ENCODE measurements at places on chromosomes 2 and 18. TPM values are rescaled to one million over a fixed set of nuclear protein-coding genes. Genes with fewer than 3 reads are reported as not detected.
A peak's percentile ranks its signal among the peaks of the same experiment; 100 is the strongest.

Gene SPATS2L
- 88.7 TPM for total RNA-seq

DNA sequence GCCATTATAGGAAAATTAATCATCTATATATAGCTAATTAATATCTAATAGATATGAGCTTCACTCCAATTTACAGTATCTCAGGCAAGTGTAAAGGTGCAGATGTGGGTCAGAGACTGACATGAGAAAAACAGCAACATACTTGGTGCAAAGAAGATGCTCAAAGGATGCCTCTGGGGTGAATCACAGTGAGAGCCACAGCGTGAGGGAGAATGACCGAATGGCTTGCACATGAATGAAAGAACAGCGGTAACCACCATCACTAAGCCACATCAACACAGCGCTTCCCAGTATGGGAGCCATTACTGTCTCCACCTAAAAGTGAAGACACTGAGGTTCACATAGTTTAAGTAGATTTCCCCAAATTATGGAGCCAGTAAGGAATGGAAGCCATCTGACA is 423.4 kb upstream of the ID2 start:
- no peak overlapping the region for H3K27ac ChIP-seq
- no peaks in the 10 kb centered on the region for H3K36me3 ChIP-seq
- no peaks in the 10 kb centered on the region for H3K4me1 ChIP-seq
- no peaks in the 10 kb centered on the region for H3K27me3 ChIP-seq
- DNase-seq, result no peak

Gene HOXD3
- 2.2 TPM for total RNA-seq

Gene GKN2
- not detected for total RNA-seq

DNA sequence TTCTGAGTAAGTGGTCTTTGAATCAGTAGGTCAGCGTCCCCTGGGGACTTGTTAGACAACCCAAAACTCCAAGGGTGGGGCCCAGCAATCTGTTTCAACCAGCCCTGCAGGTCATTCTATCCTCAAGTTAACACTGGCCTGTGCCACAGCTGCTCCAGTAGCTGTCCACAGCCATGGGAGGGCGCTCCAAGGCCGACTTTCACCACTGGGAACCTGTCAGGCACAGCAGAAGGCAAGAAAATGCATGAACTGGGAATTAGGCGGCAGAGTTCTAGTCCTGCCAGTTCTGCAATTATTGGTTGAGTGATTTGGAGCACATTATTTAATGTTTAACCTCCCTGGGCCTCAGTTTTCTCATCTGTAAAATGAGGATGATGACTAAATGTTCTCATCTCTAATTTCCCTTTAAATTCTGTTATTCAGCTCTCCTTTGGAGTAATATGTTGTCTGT is 17.4 kb upstream of the MRPL33 start:
- no peak overlapping the region for H3K27ac ChIP-seq
- no peaks in the 10 kb centered on the region for H3K27me3 ChIP-seq
- no peak overlapping the region for H3K4me3 ChIP-seq
- DNase-seq, result peak; percentile 40

Gene ASB18
- total RNA-seq, result not detected

Gene KCNG2
- total RNA-seq, result 3.7 TPM

DNA sequence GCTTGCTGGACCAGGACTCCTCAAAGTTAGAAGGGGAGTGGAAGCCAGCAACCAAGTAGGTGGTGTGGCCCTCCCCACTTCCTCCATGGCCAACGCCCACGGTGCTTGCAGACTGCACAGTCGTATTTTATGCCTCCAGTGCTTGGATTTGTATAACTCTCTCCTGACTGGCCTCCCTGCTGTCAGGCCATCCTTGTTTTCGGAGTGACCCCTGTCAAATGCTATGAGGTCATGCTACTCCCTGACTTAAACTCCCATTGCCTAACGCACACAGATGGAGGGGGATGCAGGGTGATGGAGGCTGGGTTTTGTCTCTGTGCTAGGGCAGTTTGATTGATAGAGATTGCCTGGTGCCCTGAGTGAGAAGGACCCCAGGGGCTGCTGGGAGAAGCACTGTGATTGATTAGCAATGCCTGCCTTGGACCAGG is 36.1 kb downstream of the GLI2 start:
- H3K27ac ChIP-seq, result no peak overlapping the region
- H3K4me1 ChIP-seq, result no peaks in the 10 kb centered on the region
- DNase-seq, result no peak

GRCh38 chr2:176395273-176395854 is 126.1 kb downstream of the MTX2 start:
- H3K4me1 ChIP-seq, result no peaks in the 10 kb centered on the region
- no peak for DNase-seq
- H3K36me3 ChIP-seq, result no peaks in the 10 kb centered on the region
- H3K27ac ChIP-seq, result no peak overlapping the region
- H3K4me3 ChIP-seq, result no peak overlapping the region

DNA sequence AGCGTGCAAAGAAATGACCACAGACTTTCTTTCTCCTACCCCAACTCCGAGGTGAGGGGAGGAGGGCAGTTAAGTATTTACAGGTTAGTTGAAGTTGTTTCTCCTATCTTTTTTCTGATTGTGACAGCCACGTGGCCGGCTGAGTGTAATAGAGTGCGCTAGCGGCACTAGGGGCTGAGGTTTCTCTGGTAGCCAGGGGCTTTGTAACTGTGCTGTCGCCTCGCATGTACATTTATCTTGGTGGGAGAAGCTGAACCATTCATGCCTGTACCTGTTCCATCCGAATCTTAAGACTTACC is 214.1 kb upstream of the STON1 start:
- no peak for DNase-seq
- no peaks in the 10 kb centered on the region for H3K27me3 ChIP-seq
- peak overlapping the region; percentile 94 for H3K27ac ChIP-seq
- H3K4me1 ChIP-seq, result no peaks in the 10 kb centered on the region
- peak overlapping the region; percentile 88 for H3K4me3 ChIP-seq
- H3K36me3 ChIP-seq, result no peaks in the 10 kb centered on the region

GRCh38 chr2:10880586-10881321 is 31.0 kb upstream of the KCNF1 start:
- H3K4me3 ChIP-seq, result no peak overlapping the region
- H3K27me3 ChIP-seq, result no peaks in the 10 kb centered on the region
- H3K27ac ChIP-seq, result no peak overlapping the region

DNA sequence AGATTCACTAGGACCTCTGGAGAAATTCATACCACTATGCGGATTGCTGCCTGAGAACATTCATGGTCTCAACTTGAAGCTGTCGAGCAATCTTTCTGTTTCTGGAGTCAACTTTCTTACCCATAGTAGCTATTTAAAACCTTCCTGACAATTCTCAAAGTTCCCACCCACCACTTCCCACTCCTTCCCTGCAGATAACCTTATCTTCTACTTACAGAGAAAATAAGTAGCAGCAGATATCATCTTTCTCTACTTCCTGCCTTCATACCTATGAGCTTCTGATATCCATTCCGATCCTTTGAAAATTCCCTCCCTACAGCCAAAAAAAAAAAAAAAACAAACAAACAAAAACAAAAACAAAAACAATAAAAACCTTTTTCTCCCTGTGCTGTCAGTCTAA is 81.2 kb upstream of the CYRIA start:
- no peak overlapping the region for H3K4me3 ChIP-seq
- H3K36me3 ChIP-seq, result no peaks in the 10 kb centered on the region
- DNase-seq, result no peak
- no peak overlapping the region for H3K27ac ChIP-seq
- H3K27me3 ChIP-seq, result no peaks in the 10 kb centered on the region
- H3K4me1 ChIP-seq, result no peaks in the 10 kb centered on the region

- no peak overlapping the region for H3K4me3 ChIP-seq
- no peaks in the 10 kb centered on the region for H3K27me3 ChIP-seq
- no peak overlapping the region for H3K27ac ChIP-seq
- H3K4me1 ChIP-seq, result no peaks in the 10 kb centered on the region
Observed at GRCh38 chr2:127632592-127633489, 13.1 kb upstream of the GPR17 start.

DNA sequence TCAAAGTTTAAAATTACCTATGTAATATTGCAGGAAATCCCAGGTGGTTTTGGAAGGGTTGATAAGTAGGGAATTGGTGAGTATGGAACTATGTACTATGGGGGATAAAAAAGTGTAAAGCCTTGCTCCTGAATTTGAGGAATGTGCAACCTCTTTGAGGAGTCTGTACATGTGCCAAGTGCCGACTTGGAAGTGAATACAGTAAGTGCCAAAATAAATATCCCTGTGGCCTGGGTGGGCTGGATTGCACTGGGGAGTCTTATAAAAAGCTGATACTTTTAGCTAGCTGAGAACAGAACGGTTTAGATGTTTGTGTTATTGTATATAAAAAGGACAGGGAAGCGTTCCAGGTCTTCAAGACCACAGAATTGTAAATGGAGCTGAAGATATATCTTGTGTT is 317.1 kb upstream of the LRRTM1 start:
- no peak overlapping the region for H3K4me3 ChIP-seq
- H3K27me3 ChIP-seq, result no peaks in the 10 kb centered on the region
- no peak overlapping the region for H3K27ac ChIP-seq
- DNase-seq, result no peak

Gene CIB4
- total RNA-seq, result not detected

DNA sequence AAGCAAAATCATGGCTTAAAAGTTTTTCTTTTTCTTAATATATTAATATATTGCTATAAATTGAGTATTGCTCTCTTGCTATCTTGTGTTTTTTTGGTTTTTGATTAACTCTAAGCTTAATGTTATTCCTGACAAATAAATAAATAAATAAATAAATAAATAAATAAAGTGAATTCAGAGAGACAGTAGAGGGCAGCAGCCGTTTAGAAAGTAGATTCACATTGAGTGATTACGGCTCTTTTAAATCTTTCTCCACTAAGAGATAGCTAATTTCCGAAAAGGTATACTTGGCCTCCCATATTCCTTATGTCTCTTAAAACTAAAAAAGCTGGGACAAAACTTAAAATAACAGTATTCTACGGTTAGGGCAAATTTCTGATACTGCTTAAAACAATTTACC is 34.3 kb downstream of the MSH2 start:
- H3K36me3 ChIP-seq, result no peaks in the 10 kb centered on the region
- H3K27ac ChIP-seq, result no peak overlapping the region
- no peak for DNase-seq
- no peaks in the 10 kb centered on the region for H3K4me1 ChIP-seq
- no peak overlapping the region for H3K4me3 ChIP-seq

DNA sequence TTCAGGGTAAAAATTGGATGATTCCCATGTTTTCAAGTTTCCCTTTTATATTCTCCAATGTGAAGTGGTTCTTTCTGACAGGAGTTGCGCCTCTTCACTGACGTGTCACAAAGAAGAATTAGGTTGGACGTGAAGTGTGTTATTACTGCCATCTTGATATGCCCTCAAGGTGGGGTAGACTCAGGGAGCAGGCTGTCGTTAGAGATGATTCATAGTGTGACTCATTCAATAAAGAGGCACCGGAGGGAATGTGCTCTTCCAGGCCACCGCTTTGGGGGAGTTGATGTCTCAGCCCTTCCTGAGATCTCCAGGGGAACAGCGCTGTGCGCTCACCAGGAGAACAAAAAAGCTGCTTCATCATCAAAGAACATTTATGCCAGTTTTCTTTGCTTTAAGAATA is 3.6 kb upstream of the DGKD start:
- no peaks in the 10 kb centered on the region for H3K27me3 ChIP-seq
- no peak overlapping the region for H3K27ac ChIP-seq
- no peak overlapping the region for H3K4me3 ChIP-seq
- no peaks in the 10 kb centered on the region for H3K36me3 ChIP-seq

DNA sequence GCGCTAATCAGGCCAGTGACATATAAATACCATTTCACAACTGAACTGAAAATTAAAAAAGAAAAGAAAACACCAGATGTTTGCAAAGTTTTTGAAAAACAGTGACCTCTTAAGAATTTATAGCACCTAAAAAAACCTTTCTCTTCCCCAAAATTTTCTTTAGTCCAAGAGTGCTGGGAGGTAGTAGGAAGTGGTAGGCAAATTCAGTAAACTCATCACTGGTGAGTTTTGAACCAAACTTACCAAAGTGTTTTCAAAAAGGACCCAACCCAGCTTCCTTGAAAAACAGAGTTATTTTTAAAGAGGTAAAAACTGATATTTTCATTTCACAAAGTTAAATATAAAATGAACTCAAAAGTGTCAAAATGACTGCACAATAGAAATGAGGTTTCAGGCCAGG is 90.4 kb downstream of the TMEM247 start:
- H3K4me1 ChIP-seq, result peaks cover under 1% of the 10 kb centered on the region
- no peaks in the 10 kb centered on the region for H3K36me3 ChIP-seq
- no peak overlapping the region for H3K4me3 ChIP-seq
- DNase-seq, result no peak

Gene AMER3
- 0.18 TPM for total RNA-seq

GRCh38 chr2:217978536-217979150 is 24.2 kb downstream of the TNS1 start:
- peaks cover 5% of the 10 kb centered on the region for H3K4me1 ChIP-seq
- no peaks in the 10 kb centered on the region for H3K36me3 ChIP-seq
- H3K27ac ChIP-seq, result peak overlapping the region; percentile 87
- H3K27me3 ChIP-seq, result no peaks in the 10 kb centered on the region

- H3K4me1 ChIP-seq, result no peaks in the 10 kb centered on the region
- no peak overlapping the region for H3K27ac ChIP-seq
- H3K4me3 ChIP-seq, result no peak overlapping the region
- no peaks in the 10 kb centered on the region for H3K36me3 ChIP-seq
Observed at GRCh38 chr18:64851726-64852125, 702.8 kb upstream of the LINC00305 start.

GRCh38 chr18:3511980-3512379 is 62.0 kb downstream of the TGIF1 start:
- no peaks in the 10 kb centered on the region for H3K4me1 ChIP-seq
- no peak overlapping the region for H3K27ac ChIP-seq
- no peaks in the 10 kb centered on the region for H3K36me3 ChIP-seq
- no peaks in the 10 kb centered on the region for H3K27me3 ChIP-seq
- no peak for DNase-seq

DNA sequence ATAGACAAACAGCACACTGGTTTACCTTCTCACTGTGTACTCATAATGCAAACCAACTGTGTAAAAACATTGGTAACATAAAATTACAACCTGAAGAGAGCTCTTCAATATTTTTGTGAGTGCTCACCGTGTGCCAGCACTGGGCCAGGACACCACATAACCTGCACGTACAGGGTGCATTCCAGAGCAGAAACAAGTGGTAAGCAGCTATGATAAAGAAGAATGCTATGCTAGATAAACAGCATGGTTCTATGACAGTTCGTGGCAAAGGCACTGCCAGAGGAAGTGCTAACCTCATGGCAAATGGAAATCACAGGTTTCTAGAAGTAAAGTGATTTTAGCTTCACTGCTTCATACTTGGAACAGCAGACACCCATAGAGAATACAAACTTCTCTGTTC is 343.5 kb downstream of the MTX2 start:
- DNase-seq, result no peak
- no peak overlapping the region for H3K4me3 ChIP-seq

DNA sequence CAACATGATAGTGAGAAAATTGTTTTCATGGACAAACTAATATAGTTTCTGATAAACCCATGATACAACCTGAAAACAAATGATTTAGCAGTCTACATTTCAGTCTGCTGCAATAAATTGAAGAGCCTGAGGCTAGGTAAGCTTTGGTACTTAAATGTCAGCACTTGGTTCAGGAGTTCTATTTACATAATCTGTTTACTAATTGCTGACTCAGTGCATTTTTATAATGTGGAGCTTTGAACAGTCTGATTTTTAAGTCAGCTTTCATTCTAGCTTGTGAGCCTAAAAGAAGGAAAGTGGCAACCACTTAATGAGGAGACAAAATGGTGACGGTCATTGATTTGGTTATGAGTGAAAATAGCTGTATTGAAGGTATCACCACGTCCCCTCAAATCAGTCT is 488.6 kb downstream of the CPS1 start:
- H3K27ac ChIP-seq, result no peak overlapping the region
- H3K4me1 ChIP-seq, result no peaks in the 10 kb centered on the region
- no peak overlapping the region for H3K4me3 ChIP-seq
- DNase-seq, result no peak

Gene CCDC74B
- total RNA-seq, result 31.2 TPM

All from prostate gland (tissue), 2 donors.